ENCODE measurements at places on chromosomes 5 and 9.

GRCh38 chr5:103487822-103488493 lies 74.6 kb downstream of the NUDT12 start:
- no peak for DNase-seq

- no peak for DNase-seq
These were observed 36.7 kb downstream of the SARDH start for GRCh38 chr9:133701321-133701980.

GRCh38 chr5:29051509-29051908 lies 2013.1 kb upstream of the CDH9 start:
- DNase-seq = no peak

DNA sequence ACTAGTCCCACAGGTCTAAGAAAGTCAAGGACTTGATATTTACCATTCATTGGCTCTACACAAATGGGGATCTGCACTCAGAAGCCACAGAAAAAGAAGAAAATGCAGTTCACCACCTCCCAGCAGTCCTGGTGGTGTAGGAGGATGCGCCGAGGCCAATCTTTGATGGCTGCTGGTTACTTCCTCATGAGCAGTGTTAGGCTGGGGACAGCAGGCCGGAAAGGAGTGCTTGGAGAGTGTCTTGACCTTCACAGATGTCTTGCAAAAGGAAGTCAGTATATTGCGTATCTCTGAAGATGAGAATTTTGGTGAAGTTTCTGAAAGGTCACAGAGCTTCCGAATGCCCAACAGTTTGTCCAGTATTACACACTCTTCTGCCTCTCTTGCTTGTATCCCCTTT lies 597.0 kb downstream of the EBF1 start:
- no peak for DNase-seq

- no peak for DNase-seq
These were observed 105.6 kb downstream of the PLCXD3 start for GRCh38 chr5:41404757-41405156.

DNA sequence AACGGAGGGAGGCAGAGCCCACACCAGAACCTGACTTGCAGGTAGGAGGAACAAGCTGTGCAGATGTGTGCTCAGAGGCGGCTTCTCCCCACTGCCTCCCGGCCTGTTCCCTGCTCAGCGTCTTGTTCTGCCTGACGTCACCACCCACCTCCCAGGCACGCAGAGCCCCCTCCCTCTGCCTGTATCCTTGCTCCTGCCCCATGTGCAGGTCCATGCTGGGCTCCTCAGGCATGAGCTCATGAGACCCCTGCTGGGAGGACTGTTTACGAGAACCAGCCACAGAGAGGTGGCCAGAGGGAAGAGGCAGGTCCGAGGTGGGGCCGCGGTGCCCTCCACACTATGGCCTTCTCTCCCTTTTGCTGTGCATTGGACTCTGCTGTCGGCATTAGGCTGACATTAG lies 45.5 kb downstream of the SLC6A3 start:
- DNase-seq = no peak

DNA sequence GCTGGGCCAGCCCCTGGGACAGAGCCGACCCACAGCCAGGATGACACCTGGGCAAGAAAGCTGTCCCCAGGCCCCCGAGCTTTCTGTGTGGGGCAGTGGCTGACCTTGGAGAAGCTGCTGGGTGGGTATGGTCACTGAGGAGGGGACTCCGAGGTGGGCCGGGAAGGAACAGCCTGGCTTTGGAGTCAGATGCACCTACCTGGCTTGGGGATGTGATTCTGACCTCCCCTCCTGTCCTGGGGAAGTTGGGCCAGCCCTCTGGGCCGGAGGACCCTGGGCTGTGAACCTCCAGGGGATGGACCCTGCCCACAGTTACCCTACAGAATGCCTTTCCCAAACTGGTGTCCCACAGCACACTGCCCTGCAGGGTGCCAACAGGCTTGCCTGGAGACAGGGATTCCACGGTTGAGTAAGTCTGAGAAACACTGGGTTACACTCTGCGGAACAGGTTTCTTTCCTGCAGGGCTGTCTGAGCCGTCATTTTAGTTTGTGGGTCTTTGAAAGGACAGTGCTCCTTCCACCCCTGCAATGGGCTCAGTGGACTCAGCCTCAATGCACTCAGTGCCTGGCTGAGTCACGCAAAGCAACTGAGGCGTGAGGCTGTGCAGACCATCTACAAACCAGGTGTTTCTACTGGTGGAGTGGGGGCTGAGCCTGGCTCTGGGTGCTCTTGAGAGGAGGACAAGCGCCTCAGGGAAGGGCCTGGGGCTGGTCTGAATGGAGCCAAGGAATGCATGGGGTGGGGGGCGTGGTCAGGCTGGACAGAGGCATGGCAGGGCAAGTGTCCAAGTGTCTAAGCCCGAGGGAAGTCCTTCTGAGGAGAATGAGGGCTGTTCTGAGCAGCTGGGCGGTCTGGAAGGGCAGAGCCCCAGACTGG lies 41.3 kb upstream of the PHYKPL start:
- no peak for DNase-seq

DNA sequence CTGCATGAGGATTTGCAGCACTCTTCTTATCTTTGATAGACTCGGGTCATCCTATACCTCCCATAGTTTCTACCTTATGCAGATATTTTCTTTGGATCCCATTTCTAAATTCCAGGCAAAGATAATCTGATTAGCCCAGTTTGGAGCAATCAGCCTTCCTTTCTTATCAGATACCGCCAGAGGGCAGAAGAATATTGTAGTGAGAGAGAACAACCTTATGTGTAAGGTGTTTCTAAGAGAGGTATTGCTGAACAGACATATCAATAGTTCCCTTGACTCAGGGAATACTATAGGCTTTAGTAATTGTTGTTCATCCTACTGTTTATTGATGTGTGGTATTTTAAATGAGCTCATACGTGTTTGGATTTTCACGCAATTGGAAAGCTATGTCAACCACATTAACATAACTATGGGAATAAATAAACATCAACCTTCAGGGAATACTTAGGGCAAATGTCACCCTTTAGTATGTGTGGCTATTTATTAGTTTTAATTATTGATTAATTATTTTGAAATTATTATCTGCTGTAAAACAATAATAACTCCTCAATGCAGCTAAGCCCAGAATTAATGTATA lies 1435.2 kb upstream of the CDH9 start:
- no peak for DNase-seq

DNA sequence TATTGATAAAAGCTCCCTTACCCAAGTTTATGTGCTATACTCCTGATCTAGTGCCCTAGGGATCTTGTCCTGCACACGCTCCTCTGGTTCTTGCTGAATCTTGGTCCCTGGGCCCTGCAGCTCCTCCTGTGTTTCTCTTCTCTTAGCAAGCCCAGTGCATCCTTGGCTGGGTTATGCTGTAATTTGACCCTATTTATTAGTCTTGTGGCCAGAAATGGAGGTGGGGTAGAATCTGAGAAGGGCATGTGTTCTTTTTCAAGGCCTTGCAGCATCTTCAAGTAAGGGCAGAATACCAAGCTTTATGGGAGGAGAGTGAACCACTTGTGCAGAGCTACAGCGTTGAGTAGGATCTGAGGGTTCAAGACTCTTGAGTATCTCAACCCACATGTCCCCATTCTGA lies 366.8 kb downstream of the FAM170A start:
- no peak for DNase-seq

DNA sequence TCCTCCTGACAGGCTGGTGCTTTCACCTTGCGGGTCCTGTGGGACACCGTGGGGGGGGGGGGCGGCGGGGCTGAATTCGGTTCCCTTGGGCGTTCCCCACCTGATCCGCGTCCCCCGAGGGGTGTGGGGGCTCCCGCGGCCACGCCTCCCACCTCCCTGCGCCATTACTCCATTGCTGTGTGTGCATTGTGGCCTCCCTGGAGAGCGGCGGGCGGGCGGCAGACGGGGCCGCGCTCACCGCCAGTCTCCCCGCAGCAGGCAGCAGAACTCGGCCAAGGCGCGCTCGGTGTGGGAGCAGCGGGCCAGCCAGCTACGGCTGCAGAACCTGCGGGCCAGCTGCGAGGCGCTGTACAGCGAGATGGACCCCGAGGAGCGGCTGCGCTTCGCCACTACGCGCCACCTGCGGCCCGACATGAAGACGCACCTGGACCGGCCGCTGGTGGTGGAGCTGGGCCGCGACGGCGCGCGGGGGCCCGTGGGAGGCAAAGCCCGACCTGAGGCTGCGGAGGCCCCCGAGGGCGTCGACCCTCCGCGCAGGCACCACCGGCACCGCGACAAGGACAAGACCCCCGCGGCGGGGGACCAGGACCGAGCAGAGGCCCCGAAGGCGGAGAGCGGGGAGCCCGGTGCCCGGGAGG lies 145.3 kb downstream of the CACNA1B start:
- DNase-seq = peak; percentile 20

DNA sequence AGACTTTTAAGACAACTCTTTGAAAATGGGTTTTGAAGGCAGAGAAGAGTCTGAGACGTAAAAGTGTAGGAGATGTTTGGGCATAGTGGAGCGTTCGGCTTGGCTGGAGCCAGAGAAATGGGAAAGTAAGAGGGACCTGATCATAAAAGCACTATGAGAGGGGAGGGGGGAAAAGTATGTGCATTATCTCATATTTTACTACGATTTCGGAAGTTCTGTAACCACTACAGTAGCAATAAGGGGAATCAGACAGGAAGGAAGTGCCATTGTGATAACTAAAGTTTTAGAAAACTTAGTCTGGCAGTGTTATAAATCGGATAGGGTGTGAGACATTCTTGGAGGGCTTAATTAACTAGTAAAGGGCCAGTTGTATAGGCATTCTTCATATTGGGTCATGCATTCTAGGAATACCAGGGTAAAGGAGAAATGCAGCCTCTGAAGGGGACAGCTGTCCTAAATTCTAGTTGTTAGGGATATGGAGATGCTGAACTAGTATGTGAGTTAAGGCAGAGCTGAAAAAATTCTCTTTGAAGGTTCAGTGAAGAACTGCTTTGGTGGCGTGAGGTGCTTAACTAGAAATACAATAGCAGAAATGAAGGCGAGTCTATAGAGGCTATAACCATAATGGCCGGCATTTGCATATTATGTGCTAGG lies 83.8 kb upstream of the FREM1 start:
- DNase-seq = no peak

DNA sequence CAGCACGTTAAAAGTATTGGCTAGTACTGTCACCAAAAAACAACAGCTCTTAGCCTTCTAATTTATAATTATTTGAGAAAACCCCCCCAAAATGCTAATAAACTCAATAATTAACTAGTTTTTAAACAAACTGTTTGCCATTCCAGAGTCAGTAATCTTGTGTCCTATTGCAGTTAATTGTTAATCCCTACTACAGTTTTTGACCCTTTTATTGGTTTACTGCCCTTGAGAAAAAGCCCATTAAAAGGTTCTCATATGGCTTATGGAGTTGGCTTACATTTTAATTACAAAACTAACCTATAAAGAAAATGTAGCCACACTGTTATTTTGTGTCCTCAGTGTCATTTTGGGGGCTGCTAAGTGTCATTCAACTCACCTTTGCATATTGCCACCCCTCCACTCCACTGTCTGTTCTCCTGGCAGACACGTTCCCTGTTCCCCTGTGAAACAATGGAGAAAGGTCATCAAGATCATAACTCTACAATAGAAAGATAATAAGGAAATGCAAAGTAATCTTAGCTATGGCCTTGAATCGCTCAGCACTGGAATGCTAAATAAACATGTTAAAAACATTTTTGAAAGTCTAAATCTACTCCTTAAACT lies 51.6 kb upstream of the TXNDC8 start:
- DNase-seq = no peak

- DNase-seq = no peak
These were observed 91.6 kb downstream of the ZSWIM6 start for GRCh38 chr5:61423487-61424145.

GRCh38 chr5:6713274-6714225 lies at the start of gene TENT4A:
TSS of gene TENT4A (plus strand) at chr5:6713432. CDS start at chr5:6713984, 552 bp downstream.
- peak; percentile 97 for DNase-seq

DNA sequence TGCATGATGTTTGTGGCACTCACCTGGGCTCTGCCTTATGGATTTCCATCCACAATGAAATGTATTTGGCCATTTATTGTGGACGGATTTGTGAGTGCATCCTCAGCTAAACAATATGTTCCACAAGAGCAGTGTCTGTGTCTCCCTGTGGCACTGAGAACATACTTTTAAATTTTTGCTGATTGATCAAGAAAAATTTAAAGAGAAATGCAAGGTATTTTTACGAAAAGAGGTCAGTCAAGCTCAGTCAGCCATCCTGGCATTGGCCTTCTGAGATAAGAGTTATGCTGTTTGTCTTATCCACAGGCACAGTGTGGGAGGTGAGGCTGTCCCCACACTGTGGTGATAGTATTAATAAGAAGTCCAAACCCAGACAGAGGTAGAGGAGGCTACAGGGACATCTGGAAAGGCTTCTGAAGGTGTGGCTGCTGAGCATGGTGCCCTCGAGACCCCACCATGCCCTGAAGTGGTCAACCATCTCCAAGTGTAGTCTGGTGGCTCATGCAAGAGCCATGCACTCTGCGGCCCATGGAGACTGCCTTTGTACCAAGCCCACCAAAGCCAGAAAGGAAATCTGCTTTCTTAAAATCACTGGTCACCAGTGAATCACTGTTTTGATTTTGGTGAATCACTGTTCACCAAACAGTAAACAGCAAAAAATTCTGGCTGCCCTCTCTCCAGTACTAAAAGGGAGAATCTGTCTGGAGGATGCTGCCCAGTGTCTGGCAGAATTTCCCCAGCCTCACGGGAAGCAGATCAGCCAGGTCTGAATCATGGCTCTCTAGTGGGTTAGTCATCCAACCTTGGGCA lies 28.8 kb downstream of the SPOCK1 start:
- DNase-seq = no peak

DNA sequence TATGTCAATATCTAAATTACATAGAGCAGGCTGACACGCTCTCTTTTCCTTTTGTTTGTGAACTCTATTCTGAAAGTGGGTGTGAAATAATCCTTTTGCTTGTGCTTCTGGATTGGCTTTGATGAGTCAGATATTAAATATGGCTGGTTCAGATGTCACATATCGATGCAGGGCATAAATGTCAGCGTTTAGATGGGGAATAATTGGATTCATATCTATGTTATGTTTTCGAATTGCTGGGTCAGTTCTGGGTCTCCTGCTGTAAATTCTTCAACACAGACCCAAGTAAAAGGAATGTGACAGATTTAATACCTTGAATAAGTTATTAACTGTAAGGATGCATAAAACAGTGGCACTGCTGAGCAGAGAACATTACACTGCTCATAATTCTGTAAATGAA lies 118.7 kb upstream of the SNX2 start:
- no peak for DNase-seq

- DNase-seq = no peak
These were observed 600.5 kb downstream of the NR2F1-AS1 start for GRCh38 chr5:92980491-92980890.

DNA sequence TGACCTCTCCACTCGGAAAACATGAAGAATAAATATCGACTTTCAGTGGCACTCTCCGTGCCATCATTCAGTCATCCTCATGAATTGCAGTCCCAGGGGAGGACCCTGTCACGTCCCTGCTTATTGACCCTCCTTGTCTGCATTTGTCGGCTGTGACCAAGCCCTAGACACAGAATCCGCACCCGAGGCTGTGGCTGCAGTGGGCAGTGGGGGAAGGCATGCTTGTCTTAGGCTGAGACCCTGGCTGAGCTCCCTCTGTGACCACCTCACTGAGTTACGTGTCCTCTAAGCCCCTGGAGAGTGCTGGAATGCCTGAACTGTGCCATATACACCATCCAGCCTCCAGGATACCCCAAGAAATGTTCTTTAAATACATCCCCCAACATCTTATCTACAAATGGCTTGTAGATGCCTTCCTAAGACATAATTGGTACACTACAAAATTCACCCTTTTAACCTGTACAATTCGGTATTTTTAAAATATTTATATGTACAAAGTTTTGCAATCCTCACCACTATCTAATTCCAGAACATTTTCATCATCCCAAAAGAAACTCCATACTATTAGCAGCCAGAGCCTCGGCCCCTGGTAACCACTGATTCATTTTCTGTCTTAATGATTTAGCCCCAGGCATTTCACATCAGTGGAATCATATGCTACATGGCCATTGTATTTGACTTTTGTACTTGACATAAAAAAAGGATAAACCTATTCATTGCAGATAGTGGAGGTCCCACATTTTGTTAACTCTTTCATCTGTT lies 80.8 kb upstream of the ICE1 start:
- DNase-seq = no peak

All from D341Med (cell line).